ENCODE measurements at places on chromosomes 13 and 19.

GRCh38 chr13:112807653-112808376 lies 118.0 kb downstream of the ATP11A start:
- DNase-seq = no peak

DNA sequence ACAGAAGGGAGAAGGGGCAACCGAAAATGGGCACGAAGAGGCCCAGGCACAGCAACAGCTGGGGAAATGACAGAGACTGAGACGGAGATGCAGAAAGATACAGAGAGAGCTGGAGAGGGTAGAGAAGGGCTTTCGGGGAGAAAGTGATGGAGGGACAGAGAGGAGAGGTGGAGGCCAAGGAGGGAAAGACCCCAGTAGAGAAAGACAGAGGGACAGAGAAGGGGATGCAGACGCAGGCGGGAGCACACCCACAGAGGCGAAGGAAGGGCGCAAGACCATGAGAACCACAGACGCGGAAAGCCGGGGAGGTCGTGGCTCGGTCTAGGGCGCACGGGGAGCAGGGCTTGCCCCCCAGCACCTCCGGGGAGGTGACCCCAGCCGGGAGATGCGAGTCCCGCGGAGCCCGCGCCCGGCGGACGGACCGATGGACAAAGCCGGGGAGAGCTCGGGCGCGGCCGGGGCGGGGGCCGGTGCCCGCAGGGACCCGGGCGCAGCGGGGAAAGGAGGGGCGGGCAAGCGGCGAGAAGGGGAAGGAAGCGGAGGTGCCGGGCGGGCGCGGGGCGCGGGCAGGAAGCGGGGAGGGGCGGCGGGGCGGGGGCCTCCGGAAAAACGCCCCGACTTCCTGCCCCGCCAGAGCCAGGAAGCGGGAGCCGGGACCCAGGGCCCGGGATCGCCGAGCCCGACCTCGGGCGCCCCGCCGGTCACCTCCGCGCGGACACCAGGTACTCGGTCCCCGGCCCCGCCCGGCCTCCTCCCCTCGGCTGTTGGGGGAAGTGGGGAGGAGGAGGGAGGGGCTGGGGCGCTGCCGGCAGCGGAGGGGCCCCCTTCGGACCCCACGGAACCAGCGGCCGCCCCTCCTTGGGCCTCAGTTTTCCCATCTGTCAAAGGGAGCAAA lies at the start of gene ARHGEF1:
Gene ARHGEF1 (plus strand): TSS at position 617 of the 895 bp plus-strand sequence. CDS start 4,899 bp downstream, outside the sequence.
- peak; percentile 60 for DNase-seq

- no peak for DNase-seq
These were observed 1067.7 kb upstream of the SPRY2 start for GRCh38 chr13:81408647-81409046.

- DNase-seq = no peak
These were observed 16.0 kb upstream of the EMC10 start for GRCh38 chr19:50460161-50460765.
